Airway epithelial cell (primary cell): ENCODE measurements at places on chromosomes 1 and 21. TPM values are rescaled to one million over a fixed set of nuclear protein-coding genes. Genes with fewer than 3 reads are reported as not detected.

Gene LMOD1
- not detected in 2 replicates for total RNA-seq

Gene CYP4X1
- total RNA-seq: 0.51 and 0.56 TPM in 2 replicates

Gene TCEA3
- 4.4 and 8.5 TPM in 2 replicates for total RNA-seq

Gene TMPRSS3
- total RNA-seq: 0.09 TPM in 1 of 2 replicates, not detected in the other

Gene NEGR1
- total RNA-seq: 0.05 and 0.07 TPM in 2 replicates

Gene CRNN
- total RNA-seq: 5.2 and 6.1 TPM in 2 replicates

Gene C8A
- total RNA-seq: not detected in 2 replicates

Gene HPDL
- 5.2 and 8.5 TPM in 2 replicates for total RNA-seq

Gene TOR1AIP2
- total RNA-seq: 53.5 and 60.9 TPM in 2 replicates

Gene GBP1
- 5.1 and 9.0 TPM in 2 replicates for total RNA-seq

Gene NTNG1
- 1.3 TPM in 2 replicates for total RNA-seq

Gene RNF186
- total RNA-seq: not detected in 2 replicates

Gene RPF1
- 42.0 and 54.1 TPM in 2 replicates for total RNA-seq

Gene TBX19
- 0.09 and 0.42 TPM in 2 replicates for total RNA-seq

Gene SPTA1
- total RNA-seq: not detected in 2 replicates

Gene CYP4A22
- not detected in 2 replicates for total RNA-seq

Gene EVA1C
- 12.3 and 26.4 TPM in 2 replicates for total RNA-seq

Gene DPM3
- total RNA-seq: 32.6 and 44.4 TPM in 2 replicates

Gene FTCD
- total RNA-seq: not detected in 2 replicates

Gene POU2F1
- total RNA-seq: 2.1 and 5.4 TPM in 2 replicates

Gene PHC2
- 52.5 and 73.3 TPM in 2 replicates for total RNA-seq

Gene NADK
- total RNA-seq: 56.7 and 58.0 TPM in 2 replicates

Gene TRNAU1AP
- total RNA-seq: 16.4 TPM in 2 replicates

Gene OR2G6
- not detected in 2 replicates for total RNA-seq

Gene LYPD8
- total RNA-seq: not detected in 2 replicates

Gene CTSS
- 3.4 and 6.2 TPM in 2 replicates for total RNA-seq

Gene WNT3A
- 0.14 and 0.28 TPM in 2 replicates for total RNA-seq

Gene ERRFI1
- total RNA-seq: 120 and 140 TPM in 2 replicates

Gene GPR61
- not detected in 2 replicates for total RNA-seq

Gene CSF1
- total RNA-seq: 4.2 and 4.9 TPM in 2 replicates

Gene EPHA2
- 153 and 169 TPM in 2 replicates for total RNA-seq

Gene GCSAML
- not detected in 2 replicates for total RNA-seq

Gene USH2A
- not detected in 2 replicates for total RNA-seq

Gene GNAT2
- total RNA-seq: 0.14 and 0.21 TPM in 2 replicates
